ENCODE measurements at places on chromosomes 16 and 17. TPM values are rescaled to one million over a fixed set of nuclear protein-coding genes. Genes with fewer than 3 reads are reported as not detected.

C1QL1 gene
- not detected for total RNA-seq

GPR179 gene
- under 0.01 TPM for total RNA-seq

KRT36 gene
- not detected for total RNA-seq

RBFOX1 gene
- not detected for total RNA-seq

ASIC2 gene
- not detected for total RNA-seq

ODAD4 gene
- 0.48 TPM for total RNA-seq

RUSF1 gene
- 68.2 TPM for total RNA-seq

CACNA1G gene
- 2.3 TPM for total RNA-seq

RNF222 gene
- total RNA-seq, result not detected

SETD1A gene
- 5.1 TPM for total RNA-seq

HS3ST3B1 gene
- total RNA-seq, result 2.8 TPM

FGF11 gene
- 2.1 TPM for total RNA-seq

TUBG2 gene
- 27.9 TPM for total RNA-seq

SLC12A3 gene
- total RNA-seq, result not detected

CASKIN1 gene
- total RNA-seq, result 0.44 TPM

LLGL2 gene
- total RNA-seq, result 52.4 TPM

TMEM100 gene
- total RNA-seq, result 6.7 TPM

MXRA7 gene
- 106 TPM for total RNA-seq

SLC6A2 gene
- total RNA-seq, result 0.15 TPM

SYNGR3 gene
- total RNA-seq, result 0.44 TPM

PDPR gene
- total RNA-seq, result 18.7 TPM

CX3CL1 gene
- 6.2 TPM for total RNA-seq

NOG gene
- total RNA-seq, result 0.88 TPM

FN3K gene
- total RNA-seq, result 9.4 TPM

TBX21 gene
- 1.0 TPM for total RNA-seq
